Activated CD4-positive, alpha-beta T cell treated with anti-CD3 and anti-CD28 coated beads for 48 hours (primary cell): ENCODE measurements at places on chromosomes 2 and 18.

DNA sequence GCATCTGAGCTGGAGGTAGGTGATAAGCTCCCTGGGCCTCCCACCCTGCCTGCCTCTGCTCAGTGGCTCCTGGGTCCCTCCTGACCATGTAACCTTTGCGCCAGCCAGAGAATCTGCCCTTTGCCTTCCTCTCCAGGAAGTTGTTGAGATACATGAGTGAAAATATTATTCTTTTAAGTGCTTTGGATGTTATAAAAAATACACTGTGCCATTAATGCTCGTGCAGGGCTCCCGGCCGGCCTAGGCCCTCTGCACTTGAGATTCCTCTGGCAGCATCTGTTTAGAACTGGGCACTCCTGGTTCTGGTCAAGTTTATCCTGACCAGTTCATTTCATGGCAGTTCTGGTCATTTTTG lies 18.8 kb downstream of the AGAP1 start:
- no peak for DNase-seq

GRCh38 chr2:136131961-136132824 lies 14.2 kb upstream of the CXCR4 start:
- peak; percentile 73 for DNase-seq

- DNase-seq, result no peak
Observed at GRCh38 chr2:177622521-177622920, 229.9 kb downstream of the AGPS start.

DNA sequence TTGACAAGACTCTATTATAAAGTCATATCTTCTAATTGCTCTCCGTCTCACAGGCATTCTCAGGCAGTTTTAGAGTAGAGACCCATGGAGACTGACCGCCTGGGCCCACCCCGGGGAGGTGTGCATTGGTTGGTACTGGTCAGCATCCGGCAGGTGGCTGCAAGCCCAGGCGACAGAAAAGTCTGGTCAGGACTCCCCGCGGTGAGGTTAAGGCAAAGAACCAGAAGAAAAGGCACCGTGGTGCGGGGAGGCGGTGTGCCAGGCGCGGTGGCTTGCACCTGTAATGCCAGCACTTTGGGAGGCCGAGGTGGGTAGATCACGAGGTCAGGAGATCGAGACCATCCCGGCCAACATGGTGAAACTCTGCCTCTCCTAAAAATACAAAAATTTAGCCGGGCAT lies 32.5 kb downstream of the AMER3 start:
- DNase-seq, result no peak

GRCh38 chr2:63619328-63619727 lies 30.6 kb downstream of the MDH1 start:
- no peak for DNase-seq

DNA sequence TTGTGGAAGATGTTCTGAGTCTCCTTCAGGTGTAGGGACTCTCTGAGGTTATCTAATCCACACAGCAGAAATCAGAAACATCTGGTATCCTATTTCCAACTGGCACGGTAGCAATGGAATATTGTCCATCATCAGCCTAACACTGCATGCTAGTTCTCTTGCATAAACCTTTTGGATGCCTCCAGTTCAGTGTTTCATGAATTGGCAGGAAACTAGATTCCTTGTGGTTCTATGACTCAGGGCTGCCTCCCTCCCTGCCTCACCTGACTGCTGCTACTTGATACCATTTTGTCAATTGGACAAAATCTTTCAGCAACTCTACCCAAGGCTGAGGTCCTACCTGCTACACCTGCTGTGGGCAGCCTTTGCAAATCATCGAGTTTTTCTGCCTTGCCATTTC lies 130.9 kb downstream of the TPGS2 start:
- DNase-seq, result no peak

DNA sequence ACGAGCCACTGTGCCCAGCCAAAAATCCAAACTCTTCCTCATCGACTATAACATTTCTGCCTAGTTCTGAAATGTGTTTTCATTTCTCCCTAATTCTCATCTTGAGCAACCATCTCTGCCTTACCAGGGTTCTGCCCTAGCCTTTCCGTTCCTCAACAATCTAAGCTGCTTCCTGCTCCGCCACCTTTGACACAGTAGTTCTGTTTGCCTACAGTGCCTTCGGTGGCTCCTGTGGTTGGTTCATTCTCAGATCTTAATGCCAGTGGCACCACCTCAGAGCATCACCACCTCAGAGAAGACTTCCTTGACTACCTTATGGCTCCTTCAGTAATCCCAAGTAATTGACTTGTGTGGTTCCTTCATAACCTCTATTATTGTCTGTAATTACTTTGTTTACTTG lies 3.8 kb downstream of the SOCS6 start:
- no peak for DNase-seq

GRCh38 chr2:55120634-55121359 lies 70.5 kb upstream of the RTN4 start:
- DNase-seq, result no peak

DNA sequence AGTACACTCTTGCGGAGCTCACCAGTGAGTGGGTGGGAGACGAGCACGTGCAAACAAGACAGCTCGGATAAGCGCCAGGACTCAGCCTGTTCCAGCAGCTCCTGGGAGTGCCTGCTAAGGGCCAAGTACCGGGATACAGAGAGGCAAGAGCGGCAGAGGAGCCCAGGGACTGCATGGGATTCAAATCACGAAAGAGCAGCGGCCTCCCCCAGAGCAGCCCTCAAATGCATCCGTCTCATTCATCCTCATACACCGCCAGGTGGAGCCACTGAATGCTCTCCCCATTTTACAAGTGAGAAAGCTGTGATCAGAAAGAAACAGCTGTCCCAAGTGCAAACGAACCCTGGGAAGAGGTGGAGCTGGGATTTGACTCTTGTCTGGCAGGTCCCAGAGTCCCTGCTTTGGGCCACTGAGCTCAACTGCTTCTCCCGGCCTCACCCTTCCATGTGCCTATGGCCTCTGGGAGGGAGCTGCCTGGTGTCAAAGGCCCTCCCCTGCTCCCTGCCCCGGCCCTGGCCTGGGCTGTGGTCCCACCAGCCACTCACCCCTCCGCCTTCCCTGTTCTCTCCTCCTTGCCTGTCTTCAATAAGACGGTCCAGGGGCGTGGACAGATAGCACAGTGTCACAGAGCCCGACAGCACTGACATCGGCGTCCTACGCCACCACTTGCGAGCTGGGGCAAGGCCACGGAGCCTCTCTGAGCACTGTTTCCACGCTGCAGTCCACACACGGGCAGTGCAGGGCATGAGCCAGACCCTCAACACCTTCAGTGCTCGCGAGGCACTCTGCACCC lies 72.8 kb upstream of the TAF1B start:
- DNase-seq, result peak; percentile 67

DNA sequence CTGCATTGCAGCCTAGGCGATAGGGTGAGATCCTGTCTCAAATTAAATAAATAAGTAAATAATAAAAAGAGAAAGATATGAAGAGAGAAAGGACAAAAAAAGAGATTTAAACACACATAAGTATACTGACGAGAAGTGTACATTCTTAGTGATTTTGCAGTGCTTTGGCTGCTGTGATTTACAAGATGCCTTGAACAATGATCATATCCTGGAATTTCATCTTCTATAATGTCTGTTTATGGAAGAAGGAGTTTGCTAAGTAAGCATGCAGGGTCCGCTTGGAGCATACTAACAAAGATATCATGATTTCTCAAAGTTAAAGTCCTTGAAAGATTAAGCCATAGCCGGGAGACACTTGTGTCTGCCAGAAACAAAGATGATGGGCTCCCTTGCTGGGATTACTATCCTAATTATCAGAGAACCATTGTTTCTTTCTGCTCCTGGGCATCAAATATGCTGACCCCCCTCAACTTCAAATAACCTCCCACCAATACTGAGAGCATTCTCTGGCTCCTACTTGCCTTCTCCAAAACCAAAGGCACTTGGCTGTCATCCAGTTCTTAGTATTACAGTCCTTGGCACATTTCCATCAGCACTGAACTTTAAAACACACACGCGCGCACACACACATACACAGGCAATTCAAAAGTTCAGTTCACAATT lies 47.5 kb upstream of the STAM2 start:
- DNase-seq, result no peak

GRCh38 chr18:57787068-57787685 lies 15.9 kb downstream of the ATP8B1 start:
- no peak for DNase-seq

DNA sequence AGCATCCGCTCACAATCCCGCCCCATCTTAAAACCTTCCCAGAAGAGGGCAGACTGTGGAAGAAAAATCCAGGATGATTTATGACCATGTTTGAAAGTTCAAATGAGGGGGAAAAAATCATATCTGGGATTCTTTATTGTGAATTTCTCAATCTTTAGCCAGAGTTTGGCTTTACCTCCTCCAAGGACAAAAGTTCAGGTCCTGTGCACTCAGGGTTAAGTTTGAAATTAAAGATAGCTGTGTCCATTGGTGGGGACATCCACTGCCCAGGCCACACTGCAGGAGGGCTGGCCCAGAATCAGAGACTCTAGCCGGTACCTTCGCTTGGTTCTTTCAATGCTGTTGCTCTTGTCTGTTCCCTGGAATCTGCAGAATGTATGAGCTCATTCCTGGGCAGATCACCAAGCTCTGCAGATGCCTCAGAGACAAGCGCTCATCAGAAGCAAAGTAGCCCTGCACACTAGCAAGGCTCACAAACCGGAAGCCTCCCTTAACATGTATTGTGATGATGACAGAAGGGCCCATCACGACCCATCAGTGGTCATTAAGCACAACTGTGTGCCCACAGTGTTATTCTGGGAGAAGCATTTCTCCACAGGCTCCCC lies 375.3 kb upstream of the KLHL29 start:
- no peak for DNase-seq

- DNase-seq, result no peak
Observed at GRCh38 chr2:216298719-216299495, 73.4 kb downstream of the MARCHF4 start.

DNA sequence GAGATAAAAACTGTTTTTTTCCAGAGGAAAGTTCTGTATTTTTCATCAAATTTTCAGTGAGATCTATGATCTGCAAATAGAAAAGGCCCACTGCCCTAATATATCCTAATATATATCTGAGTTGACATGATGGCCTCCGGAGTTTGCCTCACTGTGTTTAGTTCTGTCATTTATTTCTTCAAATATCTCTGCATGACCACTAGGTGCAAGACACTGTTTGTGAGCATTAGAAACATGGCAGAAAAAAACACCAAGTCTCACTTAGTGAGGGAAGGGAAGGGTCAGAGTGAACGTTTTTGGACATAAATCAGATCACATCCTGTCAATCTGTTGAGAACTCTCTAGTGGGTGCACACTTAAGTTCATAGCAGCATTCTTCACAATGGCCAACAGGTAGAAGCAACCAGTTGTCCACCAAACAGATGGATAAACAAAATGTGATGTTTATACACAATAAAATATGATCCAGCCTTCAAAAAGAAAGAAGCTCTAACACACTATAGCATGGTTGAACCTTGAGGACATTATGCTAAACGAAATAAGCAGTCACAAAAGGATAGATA lies 53.4 kb downstream of the SPIRE1 start:
- no peak for DNase-seq

DNA sequence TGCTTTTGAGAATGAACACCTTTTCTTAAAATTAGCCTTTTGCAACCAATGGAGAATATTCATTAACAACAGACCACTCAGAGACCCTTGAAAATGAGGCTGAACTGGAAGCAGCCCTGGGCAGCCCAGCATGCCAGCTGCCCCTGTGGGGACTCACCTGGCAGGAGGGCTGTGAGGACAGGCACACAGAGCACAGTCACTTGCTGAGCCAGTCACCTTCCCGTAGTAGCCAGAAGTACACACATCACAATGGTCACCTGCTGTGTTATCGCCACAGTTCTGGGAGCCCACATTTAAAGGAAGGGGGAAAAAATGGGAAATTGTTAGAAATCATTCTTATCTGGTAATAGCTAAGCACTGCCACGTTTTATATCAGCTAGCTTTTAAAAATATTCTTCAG lies 115.5 kb downstream of the LAMA1 start:
- DNase-seq, result no peak

DNA sequence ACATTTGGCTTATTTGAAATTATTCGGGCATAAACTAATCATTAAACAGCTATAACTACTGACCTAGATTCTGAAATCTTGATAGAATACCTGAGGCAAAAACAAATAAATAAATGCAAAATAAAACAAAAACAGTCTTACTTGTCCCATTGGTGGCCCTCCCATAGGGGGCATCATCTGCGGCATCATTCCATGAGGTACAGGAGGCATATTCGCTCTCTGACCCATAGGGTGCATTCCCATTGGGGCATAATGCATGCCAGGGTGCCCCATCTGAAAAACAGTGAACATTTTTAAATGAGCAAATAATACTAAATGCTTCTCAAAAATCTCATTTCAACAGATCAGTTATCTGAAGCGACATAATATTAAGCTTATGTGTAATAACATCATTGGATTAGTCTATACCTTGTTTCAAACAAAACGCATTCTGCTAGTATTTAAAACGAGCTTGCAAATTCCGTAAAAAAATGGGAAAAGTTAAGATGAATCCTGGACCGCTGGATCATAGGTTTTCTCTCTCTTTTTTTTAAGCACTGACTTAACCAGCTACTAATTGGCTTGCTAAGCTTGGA lies 1.3 kb downstream of the PRPF40A start:
- DNase-seq, result peak; percentile 67

- no peak for DNase-seq
Observed at GRCh38 chr2:224407241-224407701, 5.4 kb upstream of the FAM124B start.
